ENCODE measurements at places on chromosomes 12 and 14.
A peak's percentile ranks its signal among the peaks of the same experiment; 100 is the strongest.

DNA sequence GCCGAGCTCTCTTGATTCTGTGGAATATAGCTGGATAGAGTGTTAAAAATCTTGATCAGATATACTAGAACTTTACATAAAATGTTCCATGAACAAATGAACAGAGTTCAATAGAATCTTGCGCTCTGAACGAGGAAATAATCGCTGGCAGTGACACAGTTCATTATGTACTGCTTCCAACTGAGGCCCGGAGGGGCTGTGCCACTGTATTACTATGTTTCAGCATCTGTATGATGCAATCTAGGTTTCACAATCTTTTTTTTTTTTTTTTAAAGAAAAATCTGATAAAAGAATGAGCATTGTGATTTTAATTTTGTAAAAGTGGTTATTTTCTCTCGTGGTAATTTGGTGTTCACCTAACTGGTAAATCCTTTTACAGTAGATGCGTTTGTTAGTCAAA lies 77.2 kb downstream of the FERMT2 start:
- no peak for DNase-seq

- DNase-seq = peak; percentile 46
These were observed 23.8 kb downstream of the VPS37B start for GRCh38 chr12:122871851-122872780.

GRCh38 chr12:45170456-45171042 lies 45.3 kb upstream of the ANO6 start:
- DNase-seq = no peak

DNA sequence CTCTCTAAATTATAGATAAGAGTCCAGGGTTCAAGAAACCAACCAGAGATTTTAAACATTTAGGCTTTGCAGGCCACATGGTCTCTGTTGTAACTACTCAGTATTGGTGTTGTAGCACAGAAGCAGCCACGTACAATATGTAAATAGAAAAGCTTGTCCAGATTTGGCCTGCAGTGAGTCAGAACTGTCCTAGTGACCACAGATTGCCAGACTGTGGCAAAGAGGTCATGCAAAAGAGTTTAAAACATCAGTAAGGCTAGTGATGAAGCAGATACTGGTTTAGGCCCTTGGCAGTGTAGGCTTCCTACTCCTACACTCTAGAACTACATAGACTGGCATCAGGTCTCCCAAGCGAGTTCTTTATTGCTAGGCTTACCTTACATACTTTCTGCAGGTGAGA lies 117.6 kb upstream of the GARIN6 start:
- no peak for DNase-seq

DNA sequence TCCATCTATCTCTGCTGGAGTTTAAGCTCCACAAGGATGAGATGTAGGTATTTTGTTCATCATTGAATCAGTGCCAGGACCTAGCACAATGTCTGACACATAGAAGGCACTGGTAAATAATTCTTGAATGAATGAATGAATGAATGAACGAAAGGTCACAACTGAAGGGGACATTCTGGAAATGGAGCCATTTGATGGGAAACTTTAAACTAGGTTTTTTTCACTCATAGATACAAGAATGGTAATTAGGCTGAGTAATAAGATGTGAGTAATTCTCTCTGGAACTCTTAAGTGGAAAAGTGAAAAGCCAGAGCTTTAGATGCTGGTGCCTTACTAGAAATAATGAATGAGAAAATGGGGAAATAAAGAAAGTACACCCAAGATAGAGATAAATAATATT lies 44.3 kb downstream of the SCN8A start:
- DNase-seq = no peak

GRCh38 chr12:130286741-130287440 lies 50.8 kb upstream of the PIWIL1 start:
- no peak for DNase-seq

- DNase-seq = no peak
These were observed 43.8 kb downstream of the ANO6 start for GRCh38 chr12:45259675-45260074.

GRCh38 chr12:113103756-113104450 lies 31.7 kb downstream of the RASAL1 start:
- no peak for DNase-seq

DNA sequence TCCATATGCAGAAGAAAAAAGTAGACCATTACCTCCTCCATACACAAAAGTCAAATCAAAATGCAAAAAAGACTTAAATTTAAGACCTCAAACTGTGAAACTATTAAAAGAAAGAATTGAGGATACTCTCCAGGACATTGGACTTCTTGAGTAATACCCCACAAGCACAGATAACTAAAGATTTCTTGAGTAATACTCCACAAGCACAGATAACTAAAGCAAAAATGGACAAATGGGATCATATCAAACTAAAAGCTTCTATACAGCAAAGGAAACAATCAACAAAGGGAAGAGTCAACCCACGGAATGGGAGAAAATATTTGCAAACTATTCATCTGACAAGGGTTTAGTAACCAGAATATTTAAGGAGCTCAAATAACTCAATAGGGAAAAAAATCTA lies 427.9 kb downstream of the CCDC91 start:
- DNase-seq = no peak

GRCh38 chr12:110647631-110648040 lies 33.7 kb downstream of the TCTN1 start:
- no peak for DNase-seq

GRCh38 chr12:32254260-32254956 lies 144.9 kb upstream of the FGD4 start:
- no peak for DNase-seq

DNA sequence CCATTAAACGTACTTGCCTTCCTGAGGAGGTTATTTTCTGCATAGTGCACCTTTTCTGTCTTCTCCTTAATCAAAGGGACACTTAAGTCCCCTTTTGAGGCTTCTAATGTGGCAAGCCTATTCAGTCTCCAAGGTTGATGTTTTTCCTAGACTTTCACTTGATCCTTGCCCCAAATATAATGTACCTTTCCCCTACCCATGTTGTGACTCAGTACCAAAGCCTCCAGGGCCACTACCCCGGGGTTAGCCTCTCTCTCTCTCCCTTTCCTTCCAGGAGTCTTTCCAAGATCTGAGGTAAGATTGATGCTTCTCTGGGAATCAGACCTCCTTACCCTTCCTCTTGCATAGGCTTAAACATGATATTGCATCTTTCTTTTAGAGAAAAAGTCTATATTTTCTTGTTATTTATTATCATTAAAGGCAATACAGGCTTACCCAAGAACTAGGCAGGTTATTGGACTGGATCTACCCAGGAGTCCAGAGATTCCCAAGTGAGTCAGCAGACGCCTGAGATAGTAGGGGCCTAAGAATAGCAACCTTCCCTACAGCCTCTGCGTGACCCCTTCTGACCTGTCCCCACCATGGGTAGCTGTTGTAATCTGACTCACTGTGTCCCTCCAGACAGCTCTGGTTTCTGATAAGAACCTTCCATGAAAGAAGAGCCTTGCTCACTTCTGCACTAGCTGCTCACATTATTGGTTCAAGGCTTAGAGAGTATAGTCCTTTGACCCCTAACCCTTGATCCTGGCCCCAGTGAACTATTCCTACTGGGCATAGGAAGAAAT lies 172.9 kb downstream of the ZFP36L1 start:
- no peak for DNase-seq

GRCh38 chr14:50064993-50065392 lies 51.4 kb downstream of the VCPKMT start:
- no peak for DNase-seq

GRCh38 chr12:43349863-43350262 lies 202.1 kb downstream of the ADAMTS20 start:
- no peak for DNase-seq

GRCh38 chr14:100471441-100472093 lies 115.7 kb downstream of the BEGAIN start:
- no peak for DNase-seq

- no peak for DNase-seq
These were observed 2.3 kb upstream of the PRPH start for GRCh38 chr12:49292729-49293055.

- DNase-seq = no peak
These were observed 49.5 kb downstream of the ADIPOR2 start for GRCh38 chr12:1740161-1740948.

DNA sequence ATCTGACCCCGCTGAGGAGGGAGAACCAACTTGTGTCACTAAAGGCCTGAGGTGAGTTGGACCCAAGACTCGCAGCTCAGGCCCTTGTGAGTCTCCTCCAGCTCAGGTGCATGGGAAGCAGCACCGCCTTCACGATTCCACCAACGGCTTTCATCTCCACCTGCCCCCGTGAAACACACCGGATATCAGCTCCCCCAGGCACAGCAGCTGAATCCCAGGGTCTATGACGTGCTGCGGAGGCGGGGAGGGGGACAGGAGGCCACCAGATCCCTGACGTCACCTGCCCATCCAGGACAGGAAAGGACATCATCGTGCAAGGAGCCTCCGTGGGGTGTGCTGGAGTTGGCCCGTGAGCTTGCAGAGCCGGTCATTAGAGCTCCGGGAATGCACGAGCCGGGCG lies 18.5 kb upstream of the SFSWAP start:
- no peak for DNase-seq

DNA sequence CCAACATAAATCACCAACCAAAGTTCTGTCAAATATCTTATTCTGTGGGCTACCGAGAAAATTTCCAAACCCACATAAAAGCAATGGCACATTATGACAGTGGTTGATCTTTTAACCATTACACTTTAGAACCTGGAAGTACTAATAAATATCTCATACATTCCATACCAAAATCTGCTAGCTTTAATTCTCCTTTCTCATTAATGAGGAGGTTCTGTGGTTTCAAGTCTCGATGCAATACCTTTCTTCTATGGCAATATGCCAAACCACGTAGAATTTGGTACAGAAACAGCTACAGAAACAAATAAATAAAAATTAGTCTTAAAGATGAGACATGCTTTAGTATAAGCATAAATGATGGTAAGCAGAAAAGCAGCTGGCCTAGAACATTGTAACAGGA lies 100.7 kb downstream of the ELK3 start:
- DNase-seq = no peak

DNA sequence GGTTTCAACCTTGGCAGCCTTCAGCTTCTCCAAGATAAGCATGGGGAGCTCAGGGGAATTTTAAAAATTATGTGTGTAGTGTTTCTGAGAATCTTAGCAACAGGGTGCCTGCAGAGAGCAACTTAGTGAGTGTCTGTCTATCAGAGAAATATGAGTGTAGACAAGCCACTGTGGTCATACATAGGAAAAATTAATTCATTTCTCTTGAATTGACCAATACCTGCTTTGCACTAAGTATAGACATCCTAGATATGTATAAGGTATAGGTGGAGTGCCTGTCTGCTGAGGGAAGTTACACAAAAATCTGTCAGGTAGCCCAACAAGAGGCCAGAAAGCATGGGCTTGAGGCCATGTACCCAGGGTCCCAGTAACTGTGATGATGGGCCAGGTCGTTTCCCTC lies 20.7 kb downstream of the HELB start:
- DNase-seq = no peak

DNA sequence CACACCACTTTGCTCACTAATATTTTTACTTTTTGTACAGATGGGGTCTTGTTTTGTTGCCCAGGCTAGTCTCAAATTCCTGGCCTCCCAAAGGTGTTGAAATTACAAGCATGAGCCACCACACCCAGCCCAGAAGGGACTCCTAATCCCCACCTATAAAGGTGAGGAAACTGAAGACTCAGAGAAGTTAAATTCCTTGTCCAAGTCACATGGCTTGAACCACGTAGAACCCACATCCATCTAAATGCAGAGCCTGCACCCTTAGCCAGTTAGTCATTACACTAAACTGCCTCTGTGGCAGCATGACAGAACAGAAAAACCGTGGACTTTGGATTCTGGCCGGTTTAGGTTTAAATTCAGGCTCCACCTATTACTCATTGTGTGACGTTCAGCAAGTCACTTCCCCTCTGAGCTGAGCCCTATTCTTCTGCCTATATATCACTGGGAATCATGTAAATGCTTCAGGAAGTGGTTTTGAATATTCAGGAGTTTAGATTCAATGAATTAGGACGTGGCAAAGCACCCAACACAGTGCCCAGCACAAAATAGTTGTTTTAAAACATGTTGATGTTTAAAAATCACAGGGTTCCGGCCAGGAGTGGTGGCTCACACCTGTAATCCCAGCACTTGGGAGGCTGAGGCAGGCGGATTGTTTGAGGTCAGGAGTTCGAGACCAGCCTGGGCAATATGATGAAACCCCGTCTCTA lies 3.0 kb upstream of the CORO1C start:
- DNase-seq = no peak

DNA sequence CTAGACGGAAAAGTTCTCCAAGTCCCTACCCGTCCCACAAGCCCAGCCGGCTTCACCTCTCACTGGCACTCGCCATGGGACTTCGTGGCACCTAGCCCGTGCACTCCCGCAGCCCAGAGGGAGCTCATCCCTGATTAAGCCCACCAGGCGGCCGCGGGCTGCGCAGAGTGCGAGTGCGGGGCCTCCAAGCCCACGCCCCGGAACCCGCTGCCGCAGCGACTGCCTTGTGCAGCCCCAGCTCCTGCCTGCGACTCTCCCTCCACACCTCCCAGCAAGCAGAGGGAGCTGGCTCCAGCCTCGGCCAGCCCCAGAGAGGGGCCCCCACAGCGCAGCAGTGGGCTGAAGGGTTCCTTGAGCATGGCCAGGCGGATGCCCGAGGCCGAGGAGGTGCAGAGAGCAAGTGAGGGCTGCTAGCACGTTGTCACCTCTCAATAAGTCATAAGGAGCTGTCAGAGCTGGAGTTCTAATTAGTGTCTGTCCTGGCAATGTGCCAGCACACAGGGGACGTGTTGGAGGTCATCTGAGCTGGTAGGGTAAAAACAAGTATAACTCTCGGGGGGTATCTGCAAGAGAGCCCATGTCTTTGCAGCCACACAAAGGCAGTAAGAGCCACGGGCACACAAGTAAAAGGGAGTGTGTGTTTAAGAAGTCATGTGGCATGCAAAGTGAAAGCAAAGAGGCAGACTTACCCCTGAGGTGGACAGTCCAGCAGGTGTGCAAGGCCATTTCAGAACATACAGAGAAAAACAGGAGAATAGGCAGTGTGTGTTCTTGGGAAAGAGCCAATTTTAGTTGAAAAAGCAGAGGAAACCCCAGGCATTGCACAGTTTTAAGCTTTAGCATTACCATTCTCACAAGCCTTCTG lies 27.1 kb upstream of the TMTC2 start:
- DNase-seq = no peak

DNA sequence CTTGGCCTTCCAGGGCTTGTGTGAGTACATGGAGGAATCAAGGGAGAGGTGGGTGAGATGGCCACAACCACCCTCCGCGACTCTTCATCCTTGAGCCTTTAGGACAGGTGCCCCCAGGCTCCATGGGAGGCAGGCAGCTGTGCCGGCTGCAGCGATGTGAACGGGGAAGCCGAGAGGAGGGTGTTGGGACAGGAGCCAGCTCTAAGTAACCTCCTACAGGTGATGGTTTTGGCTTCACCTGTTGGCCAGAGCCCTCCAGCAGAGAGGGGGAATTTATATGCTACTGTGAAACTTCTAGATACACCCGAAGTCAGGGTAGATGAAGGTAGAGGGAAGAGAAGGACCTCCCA lies 132.2 kb upstream of the HIF1A start:
- DNase-seq = no peak

- no peak for DNase-seq
These were observed 44.0 kb upstream of the FRMD6 start for GRCh38 chr14:51607711-51608110.

- no peak for DNase-seq
These were observed 10.6 kb downstream of the METAP2 start for GRCh38 chr12:95484524-95484923.
